ENCODE measurements at places on chromosomes 5 and 9.
A peak's percentile ranks its signal among the peaks of the same experiment; 100 is the strongest.

DNA sequence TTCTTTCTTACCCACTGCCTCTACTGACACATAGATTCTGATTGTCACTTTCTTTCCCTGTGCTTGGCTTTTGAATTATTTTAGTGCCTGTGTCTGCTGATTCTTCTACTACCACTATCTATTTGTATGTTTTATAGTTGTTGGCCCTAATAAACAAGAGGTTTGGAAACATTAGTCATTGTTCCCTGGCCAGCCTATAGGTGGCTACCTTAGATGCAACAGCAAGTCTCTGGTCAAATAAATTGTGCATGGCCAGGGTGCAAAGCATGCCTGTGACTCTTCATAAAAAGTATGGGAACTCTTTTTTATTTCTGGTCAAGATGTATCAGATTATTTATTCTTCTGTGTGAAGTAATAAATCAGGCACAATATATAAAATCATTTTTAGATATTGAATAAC, 124.4 kb downstream of the PLK2 start:
- DNase-seq: no peak
- no peaks in the 10 kb centered on the region for H3K36me3 ChIP-seq
- peaks cover 8% of the 10 kb centered on the region for H3K4me1 ChIP-seq
- H3K4me3 ChIP-seq: no peak overlapping the region
- H3K27ac ChIP-seq: no peak overlapping the region

DNA sequence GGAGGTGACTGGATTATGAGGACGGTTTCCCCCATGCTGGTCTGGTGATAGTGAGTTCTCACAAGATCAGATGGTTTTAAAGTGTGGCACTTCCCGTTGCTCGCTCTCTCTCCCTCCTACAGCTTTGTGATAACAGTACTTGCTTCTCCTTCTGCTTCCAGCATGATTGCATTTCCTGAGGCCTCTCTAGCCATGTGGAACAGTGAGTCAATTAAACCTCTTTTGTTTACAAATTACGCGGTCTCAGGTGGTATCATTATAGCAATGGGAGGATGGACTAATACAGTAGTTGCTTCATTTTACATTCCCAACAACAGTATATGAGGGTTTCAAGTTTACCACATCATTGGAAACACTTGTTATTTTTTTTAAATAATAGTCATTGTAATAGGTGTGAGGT, 937.3 kb upstream of the ARRDC3 start:
- H3K4me1 ChIP-seq: no peaks in the 10 kb centered on the region
- no peaks in the 10 kb centered on the region for H3K27me3 ChIP-seq
- DNase-seq: no peak
- no peaks in the 10 kb centered on the region for H3K36me3 ChIP-seq
- no peak overlapping the region for H3K4me3 ChIP-seq

DNA sequence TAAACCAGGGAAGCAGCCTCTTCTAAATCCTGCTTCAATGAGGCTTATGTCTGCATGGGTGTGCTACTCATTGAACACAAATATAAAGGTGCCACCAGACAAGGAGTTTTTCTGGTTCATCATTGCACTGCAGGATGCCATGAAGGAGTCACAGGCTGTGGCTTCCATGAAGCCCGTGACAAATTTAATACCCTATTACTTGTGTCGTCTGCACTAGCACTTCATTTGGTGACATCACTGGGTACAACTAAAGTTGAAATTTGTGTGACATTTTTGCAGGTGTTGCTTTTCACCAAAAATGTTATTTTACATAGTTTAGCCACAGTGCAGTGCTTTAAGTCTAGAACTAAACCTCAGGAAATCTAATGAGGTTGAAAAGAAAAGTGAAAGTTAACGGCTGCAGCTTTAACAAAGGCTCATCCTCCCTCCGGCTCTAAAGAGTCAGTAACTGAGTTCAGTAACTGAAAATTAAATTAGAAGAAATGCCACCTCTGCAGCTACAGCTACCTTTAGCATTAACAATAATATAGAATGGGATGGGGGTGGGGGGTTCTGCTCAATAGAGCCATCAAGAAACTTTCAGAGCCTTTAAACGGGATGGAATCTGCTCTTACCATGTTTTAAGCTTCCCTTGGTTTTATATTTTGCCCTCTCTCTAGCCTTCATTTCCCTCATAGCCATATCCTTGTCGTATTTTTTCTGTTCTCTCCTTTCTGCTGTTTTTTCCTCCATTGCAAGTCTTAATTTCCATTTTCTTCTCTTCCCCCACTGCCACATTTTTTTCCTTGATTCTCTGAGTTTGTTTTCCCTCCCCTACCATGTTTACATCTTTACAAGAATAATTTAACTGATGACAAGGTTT, 233.8 kb upstream of the TMEM161B start:
- no peaks in the 10 kb centered on the region for H3K4me1 ChIP-seq
- H3K36me3 ChIP-seq: no peaks in the 10 kb centered on the region
- no peak overlapping the region for H3K27ac ChIP-seq

DNA sequence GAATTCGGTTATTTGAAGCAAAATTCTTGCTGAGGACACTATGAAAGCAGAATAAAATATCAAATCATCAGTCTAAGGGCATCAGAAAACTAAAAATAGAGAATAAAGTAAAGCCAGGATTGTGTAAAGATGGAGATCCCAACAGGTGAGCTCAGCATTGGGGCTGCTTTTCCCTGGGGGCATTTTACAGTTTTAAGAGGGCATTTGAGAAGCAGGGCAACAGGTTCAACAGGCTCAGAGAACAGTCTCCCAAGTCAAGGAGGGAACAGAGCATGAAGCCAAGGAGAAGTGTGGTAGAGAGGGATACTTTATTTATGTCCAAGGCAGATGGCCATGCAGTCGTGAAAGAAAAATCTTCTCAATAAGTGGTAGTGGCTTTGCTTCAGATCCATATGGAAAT, 145.4 kb downstream of the SYK start:
- peak; percentile 58 for DNase-seq
- H3K27ac ChIP-seq: peak overlapping the region; percentile 43
- no peak overlapping the region for H3K4me3 ChIP-seq
- no peaks in the 10 kb centered on the region for H3K36me3 ChIP-seq

- no peak overlapping the region for H3K4me3 ChIP-seq
- H3K4me1 ChIP-seq: no peaks in the 10 kb centered on the region
- H3K27ac ChIP-seq: no peak overlapping the region
- no peaks in the 10 kb centered on the region for H3K27me3 ChIP-seq
- no peaks in the 10 kb centered on the region for H3K36me3 ChIP-seq
Measured at GRCh38 chr9:129317179-129318011, 139.3 kb upstream of the IER5L start.

- H3K36me3 ChIP-seq: no peaks in the 10 kb centered on the region
- H3K27ac ChIP-seq: no peak overlapping the region
- H3K4me1 ChIP-seq: no peaks in the 10 kb centered on the region
- no peak for DNase-seq
- H3K27me3 ChIP-seq: peaks cover 26% of the 10 kb centered on the region
Measured at GRCh38 chr9:116724123-116724522, 37.0 kb downstream of the TRIM32 start.

DNA sequence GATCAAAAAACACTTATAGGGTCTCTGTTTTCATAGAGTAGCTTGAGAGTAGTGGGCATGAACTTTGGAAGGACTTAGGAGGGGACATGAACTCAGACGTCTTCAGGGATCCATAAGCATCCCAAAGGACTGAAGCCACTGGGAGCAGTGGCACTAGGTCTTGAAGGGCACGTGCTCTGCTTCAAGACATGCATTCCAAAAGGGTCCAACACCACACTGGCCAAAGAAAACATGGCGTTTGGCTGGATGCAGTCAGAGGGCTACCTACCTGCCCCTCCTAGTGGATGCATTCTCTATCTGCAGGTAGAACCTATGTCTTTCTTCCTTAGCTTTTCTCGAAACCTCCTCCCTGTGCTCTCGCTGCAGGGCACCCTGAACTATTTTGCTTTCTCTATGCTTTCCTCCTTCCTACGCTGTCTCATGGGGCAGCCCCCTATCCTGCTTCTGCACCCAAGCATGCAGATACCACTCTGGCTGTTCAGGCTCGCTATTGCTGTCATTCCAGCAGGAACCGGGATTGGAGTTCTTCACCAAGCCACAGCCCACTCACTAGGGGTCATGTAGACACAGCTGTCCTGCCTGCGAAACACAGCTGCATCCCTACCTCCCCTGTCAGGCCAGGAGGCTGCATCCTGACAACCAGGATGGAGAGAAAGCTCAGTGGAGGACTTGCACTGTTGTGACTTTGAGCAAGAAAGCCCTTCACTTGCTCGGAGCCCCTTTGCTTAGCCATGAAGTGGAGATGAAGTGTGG, 11.9 kb downstream of the FAM240B start:
- H3K4me3 ChIP-seq: no peak overlapping the region
- no peaks in the 10 kb centered on the region for H3K4me1 ChIP-seq
- no peak overlapping the region for H3K27ac ChIP-seq
- no peak for DNase-seq
- no peaks in the 10 kb centered on the region for H3K36me3 ChIP-seq

GRCh38 chr9:69932901-69933300, 110.7 kb upstream of the MAMDC2 start:
- no peak overlapping the region for H3K27ac ChIP-seq
- no peak for DNase-seq
- no peaks in the 10 kb centered on the region for H3K36me3 ChIP-seq
- H3K4me3 ChIP-seq: no peak overlapping the region

DNA sequence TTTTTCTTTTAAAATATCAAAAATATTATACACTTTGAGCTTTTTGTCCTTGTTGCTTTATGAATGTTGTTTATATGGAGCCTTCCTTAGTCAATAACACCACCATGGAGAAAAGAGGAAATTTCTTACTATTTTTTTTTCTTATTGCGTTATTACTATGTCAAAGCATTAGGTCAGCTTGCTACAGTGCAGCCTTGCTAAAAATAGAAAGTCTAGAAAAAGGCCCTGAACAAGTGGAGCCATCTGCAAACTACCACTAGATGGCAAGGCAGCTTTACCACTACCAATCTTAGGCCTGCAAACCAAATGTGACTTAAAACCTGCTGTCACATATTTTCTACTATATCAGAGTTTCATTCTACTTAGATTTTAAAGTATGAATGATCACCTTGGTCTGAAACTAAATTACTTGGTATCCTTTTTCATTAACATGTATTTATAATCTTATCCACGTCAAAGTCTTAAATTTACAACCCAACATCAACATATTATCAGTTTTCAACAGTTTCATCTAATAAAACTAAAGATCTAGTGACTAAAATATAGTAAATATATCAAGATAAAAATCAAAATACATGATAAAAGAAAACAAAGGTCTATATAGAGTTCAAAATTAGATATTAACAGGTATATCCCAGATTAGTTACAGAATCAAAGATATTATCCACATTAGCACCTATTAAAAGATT, 113.1 kb upstream of the ACOT12 start:
- no peaks in the 10 kb centered on the region for H3K4me1 ChIP-seq
- H3K4me3 ChIP-seq: no peak overlapping the region
- H3K36me3 ChIP-seq: no peaks in the 10 kb centered on the region
- no peak overlapping the region for H3K27ac ChIP-seq

DNA sequence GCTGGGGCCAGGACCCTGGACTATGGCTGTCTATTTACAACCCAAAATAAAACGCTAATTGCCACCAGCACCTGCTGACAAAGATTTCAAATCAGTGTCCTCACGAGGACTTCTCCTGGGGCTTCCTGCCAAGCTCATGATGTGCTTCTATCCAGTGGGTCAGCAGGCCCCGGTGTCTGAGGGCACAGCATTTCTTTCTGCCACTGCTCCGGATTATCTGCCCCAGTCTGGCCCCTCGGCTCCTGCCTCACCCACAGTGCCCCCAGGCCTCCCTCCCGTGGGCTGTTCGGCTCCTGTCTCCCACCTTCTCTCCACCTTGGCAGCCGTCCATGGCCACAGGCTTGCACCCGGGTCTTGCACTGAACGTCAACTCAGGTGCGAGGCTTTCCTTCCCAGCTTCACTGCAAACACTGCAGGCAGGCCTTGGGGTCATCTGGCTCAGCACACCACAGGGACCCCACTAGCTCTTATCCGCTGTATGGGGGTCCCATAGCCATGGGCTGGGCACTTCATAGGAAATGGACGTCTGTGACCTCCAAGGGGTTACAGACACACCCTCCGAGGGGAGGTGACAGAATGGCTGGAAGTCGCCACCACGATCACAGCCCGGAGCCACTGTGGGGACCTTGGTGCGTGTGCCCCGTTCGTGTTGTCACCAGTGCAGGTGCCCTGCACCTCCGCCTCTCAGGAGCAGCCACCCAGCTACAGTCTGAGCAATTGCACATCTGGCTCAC, 43.8 kb upstream of the FCN1 start:
- DNase-seq: no peak
- peaks cover 98% of the 10 kb centered on the region for H3K27me3 ChIP-seq
- no peak overlapping the region for H3K4me3 ChIP-seq
- no peaks in the 10 kb centered on the region for H3K36me3 ChIP-seq

- no peaks in the 10 kb centered on the region for H3K27me3 ChIP-seq
- H3K36me3 ChIP-seq: no peaks in the 10 kb centered on the region
- DNase-seq: no peak
Measured at GRCh38 chr5:110838961-110839360, 100.2 kb downstream of the SLC25A46 start.

- no peak for DNase-seq
- no peak overlapping the region for H3K27ac ChIP-seq
- H3K4me3 ChIP-seq: no peak overlapping the region
- H3K4me1 ChIP-seq: no peaks in the 10 kb centered on the region
- peaks cover 9% of the 10 kb centered on the region for H3K36me3 ChIP-seq
Measured at GRCh38 chr9:136389396-136389795, 10.6 kb downstream of the SNAPC4 start.

- no peak for DNase-seq
- no peak overlapping the region for H3K4me3 ChIP-seq
- no peaks in the 10 kb centered on the region for H3K4me1 ChIP-seq
- no peak overlapping the region for H3K27ac ChIP-seq
Measured at GRCh38 chr9:89489548-89490530, 8.1 kb downstream of the SEMA4D start.

GRCh38 chr9:3783156-3783555, 257.4 kb upstream of the RFX3 start:
- H3K27ac ChIP-seq: no peak overlapping the region
- no peaks in the 10 kb centered on the region for H3K36me3 ChIP-seq
- no peaks in the 10 kb centered on the region for H3K27me3 ChIP-seq
- H3K4me1 ChIP-seq: no peaks in the 10 kb centered on the region
- no peak overlapping the region for H3K4me3 ChIP-seq

- H3K36me3 ChIP-seq: no peaks in the 10 kb centered on the region
- H3K4me3 ChIP-seq: no peak overlapping the region
- peaks cover 17% of the 10 kb centered on the region for H3K4me1 ChIP-seq
- peak; percentile 40 for DNase-seq
- H3K27ac ChIP-seq: 0 out of 2 replicates have a peak overlapping the region, but pooled peaks have one; percentile 12
- no peaks in the 10 kb centered on the region for H3K27me3 ChIP-seq
Measured at GRCh38 chr9:15349892-15350761, 43.1 kb upstream of the TTC39B start.
